ENCODE measurements at places on chromosomes 5 and 9. TPM values are rescaled to one million over a fixed set of nuclear protein-coding genes. Genes with fewer than 3 reads are reported as not detected.
A peak's percentile ranks its signal among the peaks of the same experiment; 100 is the strongest.

- peaks cover 60% of the 10 kb centered on the region for H3K4me1 ChIP-seq
- DNase-seq: peak; percentile 45
- H3K27me3 ChIP-seq: no peaks in the 10 kb centered on the region
Measured at GRCh38 chr5:132474881-132475496, 15.6 kb downstream of the IRF1 start.

- H3K36me3 ChIP-seq: no peaks in the 10 kb centered on the region
- no peak overlapping the region for H3K4me3 ChIP-seq
- H3K27me3 ChIP-seq: no peaks in the 10 kb centered on the region
Measured at GRCh38 chr5:8383616-8384015, 514.7 kb downstream of the MTRR start.

GRCh38 chr9:24776226-24776625 is 230.5 kb upstream of the IZUMO3 start:
- H3K36me3 ChIP-seq: no peaks in the 10 kb centered on the region
- no peak overlapping the region for H3K4me3 ChIP-seq
- no peaks in the 10 kb centered on the region for H3K4me1 ChIP-seq
- H3K27me3 ChIP-seq: no peaks in the 10 kb centered on the region

Gene TNC
- total RNA-seq: 17.6 TPM

DNA sequence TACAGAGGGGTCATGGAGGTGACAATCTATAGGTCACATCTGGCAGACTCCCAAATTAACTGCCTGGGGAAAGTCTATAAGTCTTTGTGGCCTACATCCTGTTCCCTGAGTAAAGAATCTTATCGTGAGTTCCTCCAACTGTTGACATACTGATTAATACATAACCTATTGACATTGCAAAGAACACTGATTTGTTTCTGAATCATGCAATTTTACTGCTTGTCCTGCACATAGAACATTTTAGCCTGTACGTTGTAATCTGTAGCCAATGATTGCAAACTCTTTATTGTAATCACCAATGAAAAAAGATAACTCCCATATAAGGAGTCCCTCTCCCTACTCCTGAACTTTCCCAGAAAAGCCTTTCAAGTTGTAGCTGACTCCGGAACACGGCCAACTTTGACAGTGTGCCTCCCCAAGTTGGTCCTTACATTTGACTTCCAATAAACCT is 18.8 kb upstream of the OR2K2 start:
- peak overlapping the region; percentile 15 for H3K27ac ChIP-seq
- H3K27me3 ChIP-seq: no peaks in the 10 kb centered on the region
- H3K4me1 ChIP-seq: peaks cover 29% of the 10 kb centered on the region
- H3K36me3 ChIP-seq: no peaks in the 10 kb centered on the region
- DNase-seq: peak; percentile 52

GRCh38 chr5:22542340-22542739 is 310.8 kb downstream of the CDH12 start:
- H3K4me3 ChIP-seq: no peak overlapping the region
- DNase-seq: no peak
- H3K27me3 ChIP-seq: no peaks in the 10 kb centered on the region
- no peaks in the 10 kb centered on the region for H3K36me3 ChIP-seq

GRCh38 chr5:154486427-154486866 is 8.4 kb upstream of the HAND1 start:
- no peak overlapping the region for H3K4me3 ChIP-seq
- DNase-seq: peak; percentile 34
- H3K27me3 ChIP-seq: peaks cover 9% of the 10 kb centered on the region
- H3K36me3 ChIP-seq: no peaks in the 10 kb centered on the region
- H3K27ac ChIP-seq: no peak overlapping the region

Gene RGS7BP
- not detected for total RNA-seq

Gene SPINK4
- 2.1 TPM for total RNA-seq

GRCh38 chr5:171840711-171841522 is 55.3 kb downstream of the SMIM23 start:
- H3K4me3 ChIP-seq: no peak overlapping the region
- DNase-seq: no peak
- H3K27ac ChIP-seq: no peak overlapping the region
- H3K36me3 ChIP-seq: no peaks in the 10 kb centered on the region
- no peaks in the 10 kb centered on the region for H3K27me3 ChIP-seq

- H3K4me3 ChIP-seq: no peak overlapping the region
- H3K27me3 ChIP-seq: no peaks in the 10 kb centered on the region
- no peaks in the 10 kb centered on the region for H3K4me1 ChIP-seq
- H3K36me3 ChIP-seq: no peaks in the 10 kb centered on the region
- no peak for DNase-seq
Measured at GRCh38 chr9:406886-407654, 192.4 kb downstream of the DOCK8 start.

DNA sequence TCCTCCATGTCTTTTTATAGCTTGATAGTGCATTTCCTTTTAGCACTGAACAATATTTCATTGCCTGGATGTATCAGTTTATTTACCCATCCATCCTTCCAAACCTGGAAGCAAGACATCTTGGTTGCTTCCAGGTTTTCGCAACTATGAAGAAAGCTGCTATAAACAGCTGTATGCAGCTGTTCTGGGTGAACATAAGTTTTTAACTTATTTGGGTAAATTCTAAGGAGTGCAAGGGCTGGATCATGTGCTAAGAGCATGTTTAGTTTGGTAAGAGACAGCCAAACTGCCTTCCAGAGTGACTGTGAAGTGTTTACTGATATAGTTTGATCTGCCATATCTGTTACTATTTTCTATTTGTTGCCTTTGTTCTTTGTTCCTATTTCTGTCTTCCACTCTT is 58.5 kb downstream of the CSF2 start:
- no peaks in the 10 kb centered on the region for H3K4me1 ChIP-seq
- H3K36me3 ChIP-seq: no peaks in the 10 kb centered on the region
- H3K27me3 ChIP-seq: no peaks in the 10 kb centered on the region
- H3K4me3 ChIP-seq: no peak overlapping the region

Gene PRR7
- total RNA-seq: 4.7 TPM

DNA sequence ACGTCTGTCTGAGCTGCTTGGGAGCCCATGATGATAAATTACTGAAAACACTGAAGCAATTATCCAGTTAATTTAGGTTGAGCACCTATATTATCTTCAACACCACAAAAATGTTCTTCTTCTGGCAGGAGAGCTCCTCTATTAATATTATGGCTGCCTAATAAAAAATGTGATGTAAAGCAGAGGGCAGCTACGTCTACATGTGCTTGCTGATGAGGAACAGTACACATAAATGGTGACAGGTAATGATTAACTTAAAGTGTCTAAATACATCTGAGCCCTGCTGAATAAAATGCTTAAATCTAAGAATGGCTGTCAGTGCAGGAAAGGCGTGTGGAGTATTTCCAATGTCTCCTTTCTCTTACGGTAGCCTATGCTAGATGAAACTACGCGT is 131.3 kb upstream of the NR3C1 start:
- DNase-seq: no peak
- H3K27me3 ChIP-seq: no peaks in the 10 kb centered on the region
- 0 out of 2 replicates have a peak, but pooled peaks cover 5% of the 10 kb centered on the region for H3K4me1 ChIP-seq
- H3K4me3 ChIP-seq: no peak overlapping the region
- H3K27ac ChIP-seq: no peak overlapping the region
- H3K36me3 ChIP-seq: no peaks in the 10 kb centered on the region

Gene TNFSF15
- total RNA-seq: 0.66 TPM
